Smooth muscle cell of the umbilical artery (primary cell): ENCODE measurements at places on chromosomes 1 and 21. TPM values are rescaled to one million over a fixed set of nuclear protein-coding genes. Genes with fewer than 3 reads are reported as not detected.

The YIPF1 gene
- total RNA-seq, result 21.4 and 21.9 TPM in 2 replicates

The SPEN gene
- total RNA-seq, result 24.9 and 49.3 TPM in 2 replicates

The SHE gene
- total RNA-seq, result under 0.01 and 0.05 TPM in 2 replicates

The CELSR2 gene
- total RNA-seq, result 3.0 and 4.5 TPM in 2 replicates

The CD1B gene
- not detected in 2 replicates for total RNA-seq

The PDPN gene
- 0.30 TPM in 1 of 2 replicates, not detected in the other for total RNA-seq

The GCSAML gene
- total RNA-seq, result not detected in 2 replicates

The FCER1G gene
- total RNA-seq, result 0.59 TPM in 1 of 2 replicates, not detected in the other

The C1orf141 gene
- total RNA-seq, result not detected in 2 replicates

The GREM2 gene
- 0.59 TPM in 1 of 2 replicates, not detected in the other for total RNA-seq

The TRIM62 gene
- total RNA-seq, result 5.0 and 7.4 TPM in 2 replicates

The STIL gene
- total RNA-seq, result 2.1 and 9.1 TPM in 2 replicates

The SYT6 gene
- not detected in 2 replicates for total RNA-seq

The IL24 gene
- not detected in 2 replicates for total RNA-seq

The FBXO2 gene
- 1.6 and 3.6 TPM in 2 replicates for total RNA-seq

The SYT2 gene
- total RNA-seq, result not detected in 2 replicates

The HENMT1 gene
- total RNA-seq, result 2.1 and 3.0 TPM in 2 replicates

The MEX3A gene
- 3.3 and 7.4 TPM in 2 replicates for total RNA-seq

The CALML6 gene
- 0.59 and 0.88 TPM in 2 replicates for total RNA-seq

The ACTL8 gene
- under 0.01 TPM in 1 of 2 replicates, not detected in the other for total RNA-seq

The RBP7 gene
- total RNA-seq, result not detected in 2 replicates

The TPTE gene
- not detected in 2 replicates for total RNA-seq

The DRAM2 gene
- total RNA-seq, result 39.6 and 76.6 TPM in 2 replicates

The TMEM61 gene
- not detected in 2 replicates for total RNA-seq

The ADORA1 gene
- total RNA-seq, result 5.7 and 12.8 TPM in 2 replicates

The FAM229A gene
- 0.83 and 1.2 TPM in 2 replicates for total RNA-seq

The DCDC2B gene
- not detected in 2 replicates for total RNA-seq

The SPRR2E gene
- total RNA-seq, result not detected in 2 replicates

The RAB13 gene
- total RNA-seq, result 86.1 and 104 TPM in 2 replicates

The LEMD1 gene
- total RNA-seq, result not detected in 2 replicates

The CDCA8 gene
- total RNA-seq, result 0.30 and 7.3 TPM in 2 replicates

The PDE4B gene
- total RNA-seq, result 7.6 and 15.1 TPM in 2 replicates

The CELA2A gene
- not detected in 2 replicates for total RNA-seq

The CCDC27 gene
- total RNA-seq, result not detected in 2 replicates

The AIRE gene
- under 0.01 and 0.05 TPM in 2 replicates for total RNA-seq

The CHD5 gene
- under 0.01 and 0.18 TPM in 2 replicates for total RNA-seq

The CLCNKA gene
- total RNA-seq, result not detected in 2 replicates

The MARK1 gene
- total RNA-seq, result 0.59 and 3.5 TPM in 2 replicates

The HPCA gene
- total RNA-seq, result not detected in 2 replicates

The CACNA1E gene
- not detected in 2 replicates for total RNA-seq

The GUCA2A gene
- total RNA-seq, result not detected in 2 replicates

The INAVA gene
- 0.18 TPM in 1 of 2 replicates, not detected in the other for total RNA-seq

The ATAD3C gene
- 0.09 TPM in 1 of 2 replicates, not detected in the other for total RNA-seq

The HFM1 gene
- under 0.01 and 0.23 TPM in 2 replicates for total RNA-seq

The FCER1A gene
- total RNA-seq, result not detected in 2 replicates

The GNG4 gene
- 0.83 and 0.89 TPM in 2 replicates for total RNA-seq

The GRHL3 gene
- total RNA-seq, result not detected in 2 replicates

The DNASE2B gene
- not detected in 2 replicates for total RNA-seq

The KCNK1 gene
- total RNA-seq, result 6.8 and 10.8 TPM in 2 replicates

The ITLN1 gene
- not detected in 2 replicates for total RNA-seq

The S100A12 gene
- total RNA-seq, result not detected in 2 replicates

The RCC1 gene
- 27.3 and 51.6 TPM in 2 replicates for total RNA-seq

The HAPLN2 gene
- total RNA-seq, result 0.14 TPM in 1 of 2 replicates, not detected in the other

The PALMD gene
- 0.23 and 0.59 TPM in 2 replicates for total RNA-seq

The OR2T35 gene
- total RNA-seq, result not detected in 2 replicates

The OPRD1 gene
- total RNA-seq, result not detected in 2 replicates

The OVAAL gene
- not detected in 2 replicates for total RNA-seq
